ENCODE measurements at places on chromosomes 1 and 21. TPM values are rescaled to one million over a fixed set of nuclear protein-coding genes. Genes with fewer than 3 reads are reported as not detected.

Gene PLEKHA6
- 4.6 TPM for total RNA-seq

Gene LCE3B
- not detected for total RNA-seq

Gene DNAH14
- 4.0 TPM for total RNA-seq

Gene FCRLA
- not detected for total RNA-seq

Gene SLC19A1
- total RNA-seq, result 4.3 TPM

Gene STMN1
- total RNA-seq, result 22.9 TPM

Gene MEX3A
- 0.62 TPM for total RNA-seq

Gene ADGRL4
- total RNA-seq, result 25.9 TPM

Gene HSD11B1
- 134 TPM for total RNA-seq

Gene UBE2U
- total RNA-seq, result not detected
